ENCODE measurements at places on chromosomes 4 and X.

GRCh38 chr4:61202638-61203435 lies 2.7 kb downstream of the ADGRL3 start:
- no peak for DNase-seq

- no peak for DNase-seq
Observed at GRCh38 chr4:4852591-4853362, 6.7 kb upstream of the MSX1 start.

DNA sequence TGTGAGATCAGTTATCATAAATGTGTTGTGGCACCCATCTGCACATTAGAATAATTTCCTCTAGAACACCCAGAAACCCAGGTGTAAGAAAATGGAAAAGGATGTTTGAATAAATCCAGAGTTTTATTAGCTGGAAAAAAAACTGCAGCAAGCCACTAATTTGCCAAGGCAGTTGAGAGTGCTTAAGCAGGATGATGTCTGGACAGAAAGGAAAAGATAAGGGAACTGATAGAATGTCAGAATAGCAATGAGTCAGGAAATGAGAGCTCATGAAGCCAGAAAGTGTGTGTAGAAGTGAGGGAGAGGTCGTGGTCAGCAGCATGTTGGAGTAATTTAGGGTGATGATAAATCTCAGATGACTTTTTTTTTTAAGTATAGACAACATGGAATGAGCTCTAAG lies 15.2 kb upstream of the NEUROG2 start:
- no peak for DNase-seq

- DNase-seq, result no peak
Observed at GRCh38 chr4:138063581-138063980, 178.6 kb downstream of the SLC7A11 start.

GRCh38 chr4:18815779-18816173 lies 794.2 kb upstream of the LCORL start:
- DNase-seq, result no peak

DNA sequence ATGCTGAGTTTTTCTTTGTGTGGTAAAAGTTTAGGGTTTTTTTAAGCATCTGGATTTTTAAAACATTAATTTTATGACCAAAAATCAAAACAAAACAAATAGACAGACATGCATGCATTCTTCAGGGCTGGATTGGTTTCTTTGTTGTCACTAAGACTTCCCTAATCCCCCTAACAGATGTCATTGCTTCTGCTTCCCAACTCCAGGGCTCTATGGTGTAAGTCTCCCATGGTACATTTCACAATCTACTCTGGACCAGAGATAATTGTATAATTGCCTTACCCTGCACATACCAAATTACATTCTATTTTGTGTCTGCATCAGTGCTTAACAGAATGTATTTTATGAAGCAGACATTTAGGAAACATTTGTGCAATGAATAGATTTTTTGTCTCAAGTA lies 529.1 kb upstream of the SMIM31 start:
- no peak for DNase-seq

DNA sequence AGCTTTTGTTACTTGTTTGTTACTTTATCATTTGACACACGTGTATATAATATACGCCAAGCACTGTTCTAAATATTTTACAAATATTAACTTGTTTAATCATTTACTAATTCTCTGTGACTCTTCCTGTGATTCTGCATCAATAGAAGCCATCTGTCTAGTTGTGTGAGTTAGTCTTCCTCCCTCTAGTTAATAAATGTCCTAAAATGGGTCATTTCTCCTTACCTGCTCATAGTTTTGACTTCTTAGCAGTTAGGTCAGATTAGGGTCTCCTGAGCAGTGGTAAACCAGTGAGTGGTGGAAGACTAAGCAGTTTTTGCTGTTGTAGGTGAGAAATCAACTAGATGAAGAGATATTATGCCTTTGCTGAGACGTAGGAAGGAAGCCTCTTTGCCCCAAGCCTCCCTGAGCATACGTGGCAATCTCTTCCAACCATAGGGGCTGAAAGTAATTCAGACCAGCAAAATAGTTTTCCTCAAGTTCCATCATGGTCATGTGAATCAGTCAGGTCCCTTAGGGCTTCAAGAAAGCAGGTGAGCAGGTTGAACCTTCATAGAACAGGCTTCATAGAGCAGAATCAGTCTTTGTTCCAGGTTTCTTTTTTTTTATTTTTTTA lies 38.7 kb upstream of the THOC2 start:
- no peak for DNase-seq

DNA sequence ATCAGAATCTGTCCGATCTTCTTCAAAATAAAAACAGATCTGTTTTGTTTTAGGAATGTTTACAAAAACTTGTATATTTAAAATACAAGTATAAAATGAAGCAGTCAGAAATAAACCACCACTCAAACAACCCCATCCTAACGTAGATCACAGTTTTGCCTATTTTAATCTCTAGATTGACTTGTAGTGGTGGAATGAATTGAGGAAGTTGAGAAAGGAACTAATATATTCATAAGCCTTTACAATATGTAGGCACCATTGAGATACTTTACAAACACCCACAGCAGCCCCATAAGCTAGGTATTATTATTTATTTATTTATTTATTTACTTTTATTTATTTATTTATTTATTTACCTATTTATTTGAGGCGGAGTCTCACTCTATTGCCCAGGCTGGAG lies 52.3 kb upstream of the KLF3 start:
- no peak for DNase-seq

DNA sequence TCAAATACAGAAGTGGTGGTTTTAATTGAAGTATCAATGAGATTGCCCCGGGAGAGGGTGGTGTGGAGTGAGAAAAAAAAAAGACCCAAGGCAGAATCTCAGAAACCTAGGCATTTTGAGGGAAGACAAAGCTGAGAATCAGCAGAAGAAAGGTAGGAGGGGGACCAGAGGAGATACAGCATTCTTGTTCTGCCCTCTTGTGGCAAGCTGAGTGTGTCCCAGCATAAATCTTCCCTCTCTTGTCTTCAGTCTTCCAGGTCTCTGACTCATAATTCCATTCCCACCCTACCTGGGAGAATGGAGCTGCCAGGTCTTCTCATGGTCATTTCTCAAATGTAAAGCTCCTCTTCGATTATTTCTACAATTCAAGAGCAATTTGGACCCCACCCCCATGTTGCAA lies 32.7 kb upstream of the MAGED1 start:
- DNase-seq, result no peak

GRCh38 chr4:30245140-30245539 lies 475.0 kb upstream of the PCDH7 start:
- no peak for DNase-seq

DNA sequence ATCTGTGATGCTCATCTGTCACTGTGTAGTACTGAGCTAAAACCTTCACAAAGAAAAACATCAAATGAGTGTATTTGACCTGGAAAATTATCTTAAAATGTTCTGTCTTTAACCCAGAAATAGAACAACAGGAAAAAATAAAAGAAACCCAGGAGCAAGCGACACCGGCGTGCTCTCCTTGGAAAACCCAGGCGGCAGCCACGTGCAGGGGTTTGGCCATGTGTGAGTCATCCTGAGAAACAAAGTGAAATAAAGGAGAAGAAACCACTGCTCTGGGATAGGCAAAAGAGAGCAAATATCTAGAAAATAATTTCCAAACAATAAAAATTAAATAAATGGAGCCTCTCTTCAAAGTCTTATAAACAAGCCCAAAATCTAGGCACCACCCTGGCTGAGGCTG lies 20.0 kb upstream of the TMEM128 start:
- DNase-seq, result no peak

DNA sequence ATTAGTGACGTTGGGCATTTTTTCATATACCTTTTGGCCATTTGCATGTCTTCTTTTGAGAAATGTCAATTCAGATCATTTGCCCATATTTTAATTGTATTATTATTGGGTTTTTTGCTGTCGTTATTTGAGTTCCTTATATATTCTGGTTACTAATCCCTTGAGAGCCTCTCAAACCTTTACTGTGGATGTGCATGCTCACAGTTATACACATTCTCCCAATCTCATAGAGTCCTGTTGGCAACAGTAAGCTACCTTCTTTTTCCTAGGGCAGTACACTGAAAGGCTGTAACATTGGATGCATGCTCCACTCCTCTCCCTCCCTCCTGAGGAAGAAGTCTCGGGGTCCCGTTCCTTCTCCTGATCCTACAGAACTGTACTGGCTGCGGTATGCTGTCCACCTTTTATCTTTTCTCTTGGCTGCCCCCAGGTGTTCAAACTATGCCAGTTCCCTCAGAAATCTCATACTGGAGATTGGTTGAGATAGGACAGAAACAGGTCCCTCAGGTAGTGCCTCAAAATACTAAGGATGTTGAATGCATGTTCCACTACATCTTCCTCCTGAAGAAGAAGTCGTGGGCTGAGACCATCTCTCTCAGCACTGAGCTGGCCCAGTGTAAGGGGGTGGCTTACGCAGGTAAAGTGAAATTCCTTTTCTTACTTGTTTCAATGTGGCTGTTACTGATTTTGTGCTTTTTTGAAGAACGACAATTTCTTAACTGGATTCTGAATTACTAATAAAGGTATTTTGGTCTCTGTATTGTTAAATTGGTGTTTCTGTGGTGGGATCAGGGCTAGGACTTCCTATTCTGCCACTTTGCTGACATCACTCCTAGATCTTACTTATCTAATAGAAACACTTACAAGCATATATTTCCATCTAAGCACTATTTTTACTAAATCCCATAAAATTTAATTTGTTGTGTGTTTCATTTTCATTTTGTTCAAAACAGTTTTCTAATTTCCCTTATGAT lies 145.4 kb upstream of the HUWE1 start:
- DNase-seq, result peak; percentile 8

- no peak for DNase-seq
Observed at GRCh38 chr4:3374667-3375066, 67.1 kb upstream of the HGFAC start.

DNA sequence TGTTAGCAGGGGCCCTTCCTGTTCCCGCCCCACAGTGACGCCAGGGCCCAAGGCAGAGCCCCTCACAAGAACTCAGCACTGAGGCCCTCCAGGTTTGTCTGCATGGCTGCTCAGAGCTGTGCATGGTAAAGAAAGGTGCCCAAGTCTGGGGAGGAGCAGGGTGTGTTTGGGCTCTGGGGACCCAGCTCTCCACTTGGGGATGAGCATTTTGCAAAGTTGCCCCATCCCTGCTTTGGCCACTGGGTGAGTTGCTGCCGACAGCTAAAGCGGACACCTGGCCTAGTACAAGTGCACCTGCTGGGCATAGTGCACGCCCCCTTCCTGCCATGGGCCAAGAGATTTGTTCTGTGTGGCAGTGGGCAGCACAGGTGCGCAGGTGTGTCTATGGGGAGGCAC lies 2.0 kb upstream of the MXD4 start:
- no peak for DNase-seq

DNA sequence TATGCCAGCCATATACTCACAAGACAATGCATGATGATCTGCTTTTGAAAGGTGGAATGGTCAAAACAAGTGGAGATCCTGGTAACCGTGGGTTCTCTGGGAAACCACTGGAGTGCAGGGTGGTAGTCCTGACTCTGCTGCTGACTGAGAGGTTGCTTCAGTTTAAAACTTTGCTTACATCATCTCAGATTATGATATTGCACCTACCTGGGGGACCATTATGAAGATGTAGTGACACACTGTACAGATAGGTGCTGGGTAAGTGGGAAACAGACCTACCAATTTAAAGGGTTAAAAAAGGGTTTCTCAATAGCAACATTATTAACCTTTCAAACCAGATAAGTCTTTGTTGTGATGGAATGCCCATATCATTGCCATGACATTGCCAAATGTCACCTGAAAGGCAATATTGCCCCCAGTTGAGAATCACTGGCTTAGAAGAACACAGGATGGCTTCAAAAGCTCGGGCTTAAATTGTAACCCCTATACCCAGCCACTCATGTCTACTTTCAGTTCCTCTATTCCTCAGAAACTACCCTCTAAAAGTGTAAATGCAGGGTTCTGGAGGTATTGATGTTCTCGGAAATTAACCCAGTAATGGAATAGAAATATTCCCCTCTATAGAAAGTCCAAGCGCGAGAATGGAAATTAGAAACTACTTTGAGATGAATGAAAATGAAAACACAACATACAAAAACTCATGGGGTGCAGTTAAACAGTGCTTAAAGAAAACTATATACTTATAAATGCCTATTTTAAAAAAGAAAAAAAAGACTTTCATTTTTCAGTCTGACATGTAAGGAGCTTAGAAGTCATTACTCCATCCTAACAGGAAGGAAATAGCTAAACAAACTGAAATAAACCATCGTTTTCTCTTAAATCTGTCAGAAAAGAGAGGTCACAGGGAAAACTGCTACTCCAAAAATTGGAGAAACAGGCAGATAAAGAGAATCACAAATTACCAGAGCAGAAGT lies 65.8 kb downstream of the ARHGEF6 start:
- DNase-seq, result no peak

- no peak for DNase-seq
Observed at GRCh38 chrX:118855681-118856310, 32.2 kb downstream of the ZCCHC12 start.

DNA sequence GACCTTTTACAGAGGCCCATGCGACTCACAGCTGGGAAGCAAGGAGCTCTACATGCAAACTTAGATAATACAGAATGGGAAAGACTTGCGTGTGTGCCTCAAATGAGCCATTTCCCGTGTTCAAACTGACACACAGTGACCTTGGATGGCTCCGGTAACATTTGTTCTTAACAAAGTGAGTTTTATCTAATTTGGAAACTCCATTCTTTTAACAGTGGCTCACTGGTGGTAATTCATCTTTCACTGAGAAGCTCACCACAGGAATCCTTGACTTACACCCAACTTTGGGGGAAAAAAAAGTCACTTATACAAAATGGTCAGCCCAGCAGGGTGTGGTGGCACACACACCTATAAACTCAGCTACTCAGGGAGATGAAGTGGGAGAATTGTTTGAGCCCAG lies 190.6 kb downstream of the LDB2 start:
- no peak for DNase-seq

GRCh38 chr4:183287677-183288076 lies 32.4 kb downstream of the CLDN22 start:
- no peak for DNase-seq

DNA sequence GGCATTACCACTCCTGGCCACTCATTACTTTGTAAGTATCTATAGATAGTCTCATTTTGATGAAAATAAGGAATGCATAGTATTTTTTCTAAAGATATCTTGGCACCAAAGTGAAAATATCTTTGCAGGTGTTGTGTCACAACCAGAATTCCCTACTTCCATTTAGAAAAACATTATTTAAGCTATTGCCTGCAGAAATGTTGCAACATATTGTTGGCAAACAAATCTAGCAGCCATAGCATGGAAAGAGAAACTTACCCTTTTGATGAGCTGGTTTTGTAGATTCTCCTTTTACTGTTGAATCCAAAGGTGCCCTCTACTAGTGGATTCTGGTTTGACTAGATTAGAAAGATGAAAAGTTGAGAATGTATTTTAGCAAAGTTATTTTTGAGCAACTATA lies 138.8 kb downstream of the AREG start:
- no peak for DNase-seq

GRCh38 chrX:151030845-151031244 lies 47.7 kb downstream of the HMGB3 start:
- DNase-seq, result no peak

- DNase-seq, result no peak
Observed at GRCh38 chrX:114272096-114272686, 311.7 kb upstream of the HTR2C start.

DNA sequence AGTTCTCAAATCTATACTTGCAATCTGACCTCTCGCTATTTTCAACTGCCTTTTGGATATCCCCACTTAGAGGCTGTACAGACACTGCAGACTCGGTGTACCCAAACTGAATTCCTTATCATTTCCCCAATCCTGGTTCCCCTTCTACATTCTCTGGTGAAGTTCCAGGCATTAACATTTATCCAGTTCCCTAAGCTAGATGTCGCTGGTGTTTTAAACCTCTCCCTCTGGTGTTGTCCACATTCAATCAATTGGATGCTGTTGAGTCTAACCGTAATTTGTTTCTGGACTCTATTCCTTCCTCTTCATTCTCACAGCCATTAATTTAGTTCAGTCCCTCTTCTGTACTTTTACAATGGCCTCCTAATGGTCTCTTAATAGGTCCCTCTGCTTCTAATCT lies 7.2 kb upstream of the STK26 start:
- no peak for DNase-seq
